Upper lobe of left lung (tissue), 6 donors: ENCODE measurements at places on chromosomes 1 and 21.

DNA sequence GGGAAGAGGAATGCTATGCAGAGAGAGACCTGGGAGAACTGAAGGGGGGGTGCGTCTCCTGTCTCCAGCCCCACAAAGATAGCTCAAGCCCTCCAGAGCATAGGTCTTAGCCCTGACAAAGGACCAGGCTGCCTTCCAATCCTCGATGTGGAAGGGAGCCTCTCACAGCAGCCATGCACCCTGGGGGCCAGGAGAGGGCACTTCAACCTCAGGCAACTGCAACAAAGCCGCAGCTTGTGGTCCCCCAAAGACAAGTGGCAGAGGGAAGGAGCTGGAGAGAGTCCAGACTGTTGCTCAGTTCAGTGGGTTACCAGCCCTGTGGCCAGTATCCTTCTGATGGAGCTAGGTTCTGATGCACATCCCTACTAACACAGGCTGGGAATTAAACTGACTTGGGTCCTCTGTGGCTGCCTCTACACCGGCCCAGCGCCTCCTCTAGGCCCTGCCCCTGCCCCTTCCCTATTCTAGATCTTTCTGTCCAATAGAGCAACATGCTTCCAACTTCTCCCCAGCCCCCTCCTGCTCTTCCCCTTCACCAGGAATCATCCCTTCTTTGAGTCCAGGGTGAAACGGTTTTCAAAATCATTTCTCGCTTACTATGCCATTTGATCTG lies 100.7 kb upstream of the SPATA6 start:
- no peak for DNase-seq
- no peaks in the 10 kb centered on the region for H3K27me3 ChIP-seq
- H3K27ac ChIP-seq = no peak overlapping the region
- H3K4me3 ChIP-seq = no peak overlapping the region

DNA sequence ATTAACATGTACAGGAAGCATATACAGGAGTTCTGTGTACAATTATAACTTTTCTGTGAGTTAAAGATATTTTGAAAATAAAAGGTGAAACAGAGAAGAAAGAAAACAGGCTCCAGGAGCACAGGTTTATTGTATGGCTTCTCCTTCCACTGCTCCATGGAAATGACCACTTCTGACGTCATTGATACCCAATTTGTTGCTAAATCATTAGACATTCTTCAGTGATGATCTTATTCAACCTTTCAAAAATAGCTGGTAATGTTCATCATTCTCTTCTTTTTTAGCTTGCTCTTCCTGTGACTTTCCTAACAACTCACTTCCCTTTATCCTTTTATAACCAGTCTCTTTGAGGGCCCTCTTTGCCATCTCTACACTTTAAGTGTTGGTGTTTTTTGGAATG lies 77.8 kb downstream of the KCNK2 start:
- H3K4me3 ChIP-seq = no peak overlapping the region
- no peaks in the 10 kb centered on the region for H3K27me3 ChIP-seq
- H3K27ac ChIP-seq = no peak overlapping the region
- H3K36me3 ChIP-seq = no peaks in the 10 kb centered on the region

- no peaks in the 10 kb centered on the region for H3K27me3 ChIP-seq
- no peaks in the 10 kb centered on the region for H3K36me3 ChIP-seq
- no peaks in the 10 kb centered on the region for H3K4me1 ChIP-seq
Measured at GRCh38 chr21:45248893-45249381, 38.8 kb downstream of the POFUT2 start.

GRCh38 chr1:180504186-180504585 lies 1.8 kb upstream of the ACBD6 start:
- H3K36me3 ChIP-seq = no peaks in the 10 kb centered on the region
- no peak for DNase-seq
- H3K27ac ChIP-seq = no peak overlapping the region

GRCh38 chr1:81513796-81514354 lies 286.9 kb upstream of the ADGRL2 start:
- H3K36me3 ChIP-seq = no peaks in the 10 kb centered on the region
- no peak overlapping the region for H3K4me3 ChIP-seq
- no peak overlapping the region for H3K27ac ChIP-seq

- no peak for DNase-seq
- no peaks in the 10 kb centered on the region for H3K27me3 ChIP-seq
- H3K27ac ChIP-seq = no peak overlapping the region
- no peak overlapping the region for H3K4me3 ChIP-seq
- H3K4me1 ChIP-seq = no peaks in the 10 kb centered on the region
Measured at GRCh38 chr1:211095381-211095780, 38.6 kb downstream of the KCNH1 start.

GRCh38 chr1:3036447-3037280 lies 15.4 kb downstream of the ACTRT2 start:
- H3K27ac ChIP-seq = no peak overlapping the region
- no peaks in the 10 kb centered on the region for H3K36me3 ChIP-seq
- H3K4me3 ChIP-seq = no peak overlapping the region
- no peaks in the 10 kb centered on the region for H3K4me1 ChIP-seq
- no peak for DNase-seq

DNA sequence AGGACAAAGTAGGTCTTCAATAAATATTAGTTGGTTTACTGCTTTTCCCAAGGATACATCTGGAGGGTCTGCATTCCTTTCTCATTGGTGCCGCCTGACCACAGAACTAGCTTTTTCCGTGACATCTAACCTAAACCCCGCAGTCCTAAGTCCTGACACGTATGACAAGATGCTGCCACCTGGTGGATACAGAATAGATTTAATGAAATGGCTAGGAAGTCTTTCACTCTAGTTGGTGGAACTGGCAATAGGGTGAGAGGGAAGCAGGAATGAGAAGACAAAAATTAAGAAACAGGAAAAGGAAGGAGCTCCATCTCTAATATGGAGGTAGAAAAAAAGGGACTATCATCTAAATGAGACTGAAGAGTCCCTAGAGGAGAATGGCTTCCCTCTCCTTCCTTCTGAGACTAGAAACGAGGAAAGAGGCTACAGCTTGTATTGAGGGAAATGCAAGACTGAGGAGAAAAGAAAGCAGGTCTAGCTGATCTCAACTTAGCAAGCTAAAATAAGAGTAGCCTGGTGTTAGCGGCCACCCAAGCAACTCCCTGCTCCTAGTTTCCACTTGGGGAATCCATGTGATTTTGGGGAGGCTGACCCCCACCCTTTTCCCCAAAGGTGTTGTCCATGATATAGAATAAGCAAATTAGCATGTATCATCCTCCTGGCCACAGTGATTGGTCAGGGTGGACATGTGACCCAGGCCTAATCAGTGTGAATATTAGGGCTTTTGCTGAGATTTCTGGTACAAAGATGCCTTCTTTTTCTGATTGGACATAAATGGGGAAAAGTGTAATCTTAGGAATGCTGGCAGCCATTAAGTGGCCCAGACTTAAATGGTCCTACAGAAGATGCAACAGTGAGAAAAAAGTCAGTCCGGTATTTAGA lies 5.9 kb downstream of the RFX5 start:
- H3K4me3 ChIP-seq = no peak overlapping the region
- no peak for DNase-seq
- no peaks in the 10 kb centered on the region for H3K27me3 ChIP-seq
- peaks cover 25% of the 10 kb centered on the region for H3K36me3 ChIP-seq

GRCh38 chr1:235986869-235987268 lies 78.0 kb downstream of the NID1 start:
- peaks cover 12% of the 10 kb centered on the region for H3K4me1 ChIP-seq
- H3K4me3 ChIP-seq = no peak overlapping the region
- no peaks in the 10 kb centered on the region for H3K27me3 ChIP-seq
- no peak overlapping the region for H3K27ac ChIP-seq
- H3K36me3 ChIP-seq = peaks cover 9% of the 10 kb centered on the region

GRCh38 chr1:212401042-212401441 lies 13.6 kb downstream of the PACC1 start:
- H3K27ac ChIP-seq = no peak overlapping the region
- H3K4me3 ChIP-seq = no peak overlapping the region
- H3K4me1 ChIP-seq = no peaks in the 10 kb centered on the region

DNA sequence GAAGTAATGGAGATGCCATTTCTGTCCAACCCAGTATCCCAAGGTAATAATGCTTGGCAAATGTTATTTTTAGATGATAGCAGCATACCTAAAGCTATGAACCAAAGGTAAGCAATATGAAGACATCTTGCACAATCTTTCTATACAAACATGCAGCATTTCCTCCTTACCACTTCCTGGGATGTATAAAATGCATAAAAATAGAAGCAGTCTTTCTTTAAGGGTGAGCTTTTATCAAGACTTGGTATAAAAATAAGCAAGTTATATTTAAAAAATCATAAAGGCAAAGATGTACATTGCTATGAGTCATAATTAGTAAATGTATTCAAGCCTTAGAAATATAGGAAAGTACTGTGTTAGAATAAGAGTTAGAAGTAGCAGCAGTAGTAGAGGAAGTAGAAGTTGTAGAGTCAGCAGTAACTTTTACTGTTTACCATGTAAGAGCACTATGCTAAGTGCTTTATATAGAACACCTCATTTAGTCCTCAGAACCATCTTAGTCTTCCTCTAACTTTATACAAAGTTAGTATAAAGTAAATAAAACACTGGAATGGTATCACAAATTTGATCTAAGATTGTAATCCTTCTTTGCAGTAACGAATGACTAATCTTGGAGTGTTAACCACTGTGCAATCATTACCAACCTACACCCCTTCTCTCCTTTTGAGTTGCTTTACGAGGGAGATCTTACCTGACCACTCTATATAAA lies 371.3 kb downstream of the VAV3 start:
- no peak overlapping the region for H3K27ac ChIP-seq
- H3K36me3 ChIP-seq = no peaks in the 10 kb centered on the region
- no peak for DNase-seq
- no peaks in the 10 kb centered on the region for H3K4me1 ChIP-seq
- no peaks in the 10 kb centered on the region for H3K27me3 ChIP-seq
- H3K4me3 ChIP-seq = no peak overlapping the region

GRCh38 chr1:94463765-94464330 lies 45.7 kb downstream of the ABCD3 start:
- peaks cover 28% of the 10 kb centered on the region for H3K36me3 ChIP-seq
- H3K27me3 ChIP-seq = no peaks in the 10 kb centered on the region
- H3K27ac ChIP-seq = peak overlapping the region; percentile 64
- H3K4me3 ChIP-seq = no peak overlapping the region
- DNase-seq = no peak

DNA sequence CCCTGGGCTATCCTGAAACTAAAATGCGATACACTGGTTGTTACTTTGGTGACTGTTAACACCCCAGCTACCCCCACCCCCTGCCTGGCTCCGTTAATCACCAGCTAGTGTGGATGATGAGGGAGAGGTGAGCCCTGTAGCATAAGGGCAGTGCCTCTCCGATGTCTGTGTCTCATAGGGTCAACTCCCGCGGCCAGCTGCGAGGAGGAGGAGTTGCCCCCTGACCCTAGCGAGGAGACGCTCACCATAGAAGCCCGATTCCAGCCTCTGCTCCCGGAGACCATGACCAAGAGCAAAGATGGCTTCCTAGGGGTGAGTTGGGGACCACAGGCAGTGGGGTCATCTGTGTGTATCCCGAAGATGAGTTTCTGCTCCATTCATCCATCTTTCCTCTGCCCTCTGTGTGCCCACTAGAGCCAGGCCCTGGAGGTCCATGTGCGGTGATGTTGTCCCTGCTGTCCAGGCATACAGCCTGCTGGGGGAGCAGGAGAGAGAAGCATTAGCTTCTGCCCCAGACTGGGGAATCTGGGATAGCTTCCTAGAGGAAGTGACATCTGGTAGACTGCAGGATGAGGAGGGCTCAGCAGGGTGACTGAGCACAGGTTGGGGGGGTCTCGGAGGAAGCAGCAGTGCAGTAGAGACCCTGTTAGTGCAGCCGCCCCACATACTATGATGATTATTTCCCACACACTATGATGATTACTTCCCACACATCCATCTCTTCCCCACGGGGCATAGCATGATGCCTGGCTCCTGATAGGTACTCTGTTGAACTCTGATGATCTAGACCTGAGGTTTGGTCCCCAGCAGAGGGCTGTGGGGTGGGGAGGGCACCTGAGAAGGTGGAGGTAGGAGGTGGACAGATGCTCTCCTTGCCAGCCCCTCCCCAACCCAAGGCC lies 5.2 kb downstream of the SELENON start:
- H3K36me3 ChIP-seq = peaks cover 34% of the 10 kb centered on the region
- peaks cover 86% of the 10 kb centered on the region for H3K4me1 ChIP-seq
- no peak overlapping the region for H3K4me3 ChIP-seq

DNA sequence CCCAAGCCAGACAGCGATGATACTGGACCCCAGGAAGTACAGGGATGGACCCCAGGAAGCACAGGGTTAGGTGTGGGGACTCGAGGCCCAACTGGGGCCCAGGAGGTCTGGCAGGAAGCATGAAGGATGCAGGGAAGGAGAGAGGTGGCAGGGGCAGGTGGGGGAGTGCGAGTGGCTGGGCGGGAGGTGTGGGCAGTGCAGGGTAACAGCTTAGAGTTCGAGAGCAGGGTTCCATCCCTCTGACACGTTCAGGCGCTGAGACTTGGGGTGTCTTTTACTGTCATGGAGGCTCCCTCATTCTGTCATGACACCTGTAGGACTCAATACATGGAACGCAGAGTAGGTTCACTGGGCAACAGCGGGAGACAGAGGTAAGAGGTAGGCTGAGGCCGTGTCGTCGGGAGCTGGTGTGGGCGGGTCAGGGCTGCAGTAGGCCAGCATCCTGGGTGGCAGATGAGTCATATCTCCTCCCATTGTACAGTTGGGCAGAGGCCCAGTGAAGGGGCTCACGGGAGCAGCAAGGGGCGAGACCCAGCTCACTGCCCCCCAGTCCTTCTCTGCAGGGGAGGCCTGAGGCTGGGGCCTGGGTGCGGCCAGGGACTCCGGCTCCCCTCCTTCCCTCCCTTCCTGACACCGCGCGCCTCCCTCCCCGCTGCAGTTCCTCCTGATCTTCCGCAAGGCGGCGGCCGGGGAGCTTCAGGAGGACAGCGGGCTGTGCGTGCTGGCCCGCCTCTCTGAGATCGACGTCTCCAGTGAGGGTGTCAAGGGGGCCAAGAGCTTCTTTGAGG lies 11.6 kb upstream of the CTRC start:
- H3K4me3 ChIP-seq = no peak overlapping the region
- H3K27me3 ChIP-seq = no peaks in the 10 kb centered on the region
- peak; percentile 82 for DNase-seq
- H3K36me3 ChIP-seq = no peaks in the 10 kb centered on the region

DNA sequence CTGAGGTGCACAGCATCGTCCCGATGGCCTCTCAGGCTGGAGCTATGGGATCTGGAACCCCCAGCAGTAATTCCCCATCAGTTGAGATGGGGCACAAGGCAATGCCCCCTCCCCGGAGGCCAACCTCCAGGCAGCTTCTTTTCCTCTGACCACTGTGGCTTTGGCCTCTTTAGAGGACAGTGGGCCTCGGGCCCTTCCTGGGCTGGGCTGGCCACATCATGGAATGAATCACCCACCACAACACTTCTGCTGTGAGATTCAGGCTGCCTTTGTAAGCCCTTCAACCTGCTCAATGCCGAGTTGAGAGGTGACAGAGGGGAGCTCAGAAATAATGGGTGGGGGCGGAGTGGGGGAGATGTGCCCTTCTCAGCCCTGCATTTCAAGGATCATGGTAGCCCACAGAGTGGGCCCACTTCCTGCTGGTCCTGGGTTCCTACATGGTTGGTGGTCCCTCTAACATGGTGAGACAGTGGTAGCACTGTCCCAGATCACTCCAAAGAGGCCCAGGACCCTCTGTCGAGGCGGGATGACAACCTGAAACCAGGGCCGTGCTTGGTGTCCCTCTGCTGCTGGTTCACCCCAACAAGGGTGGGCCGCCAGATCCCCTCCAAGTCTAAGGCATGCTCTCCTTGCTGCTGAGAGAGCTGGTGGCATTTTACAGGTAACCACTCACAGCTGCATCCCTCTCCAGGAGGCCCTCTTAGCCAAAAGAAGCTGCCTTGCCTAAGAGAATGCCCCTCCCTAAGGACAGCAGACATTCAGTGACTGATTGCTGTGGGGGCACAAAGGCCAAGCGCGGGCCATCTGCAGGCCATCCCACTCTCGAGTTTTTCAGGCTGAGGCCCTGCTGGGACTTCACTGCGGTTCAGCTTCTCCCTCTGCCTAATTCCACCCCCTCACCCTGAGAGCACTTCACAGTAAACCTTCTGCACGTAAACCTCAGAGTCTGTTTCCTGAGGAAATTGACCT lies 29.7 kb upstream of the EVA1B start:
- peaks cover 36% of the 10 kb centered on the region for H3K4me1 ChIP-seq
- no peak for DNase-seq
- H3K4me3 ChIP-seq = no peak overlapping the region
- H3K36me3 ChIP-seq = peaks cover 21% of the 10 kb centered on the region
- H3K27me3 ChIP-seq = no peaks in the 10 kb centered on the region
